ENCODE measurements at places on chromosomes 6 and 20.

DNA sequence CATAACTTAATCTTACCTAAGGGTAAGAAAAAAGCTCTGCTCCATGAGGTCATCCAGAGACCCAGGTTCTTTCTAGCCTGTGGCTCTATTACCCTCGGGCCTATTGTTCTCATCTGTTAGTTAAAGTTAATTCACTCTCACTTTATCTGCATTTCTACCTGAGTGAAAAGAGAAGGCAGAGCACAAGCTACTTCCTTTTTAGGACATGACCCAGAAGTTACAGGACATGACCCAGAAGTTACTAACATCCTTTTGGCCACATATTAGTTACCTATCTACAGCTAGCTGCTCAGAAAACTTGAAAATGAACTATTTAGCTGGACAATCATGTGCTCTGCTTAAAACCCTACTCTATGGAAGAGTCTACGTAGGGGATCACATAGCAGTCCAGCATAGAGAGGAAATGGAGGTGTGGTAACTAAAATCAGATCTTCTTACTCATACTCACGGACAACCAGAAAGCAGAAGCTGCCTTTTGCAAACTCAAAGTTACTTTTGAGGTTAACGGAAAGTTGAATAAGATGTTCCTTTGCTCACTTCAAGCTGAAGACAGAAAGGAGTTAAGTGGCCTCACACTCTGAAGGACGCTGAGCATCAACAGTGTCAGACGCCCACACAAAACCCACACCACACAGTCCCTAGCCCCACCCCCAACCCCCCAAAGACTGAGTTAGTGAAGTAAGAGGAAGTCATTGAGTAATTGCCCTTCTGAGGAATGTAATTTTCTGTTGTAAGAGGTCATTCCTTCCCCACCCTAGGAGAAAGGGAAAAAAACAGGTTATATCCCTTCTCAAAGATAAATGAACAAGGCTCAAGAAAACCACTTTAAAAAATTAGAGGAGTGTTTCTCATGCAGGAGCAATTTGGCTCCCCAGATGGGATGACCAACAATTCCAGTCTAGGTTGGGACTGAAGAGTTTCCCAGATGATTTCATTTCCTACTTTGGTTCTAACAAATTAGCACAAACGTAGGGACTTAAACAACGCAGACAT, 45.9 kb upstream of the TAB2 start:
- DNase-seq = no peak

GRCh38 chr6:4577406-4577805, 198.8 kb upstream of the CDYL start:
- DNase-seq = no peak

GRCh38 chr6:154773610-154774089, 40.4 kb downstream of the SCAF8 start:
- DNase-seq = no peak

DNA sequence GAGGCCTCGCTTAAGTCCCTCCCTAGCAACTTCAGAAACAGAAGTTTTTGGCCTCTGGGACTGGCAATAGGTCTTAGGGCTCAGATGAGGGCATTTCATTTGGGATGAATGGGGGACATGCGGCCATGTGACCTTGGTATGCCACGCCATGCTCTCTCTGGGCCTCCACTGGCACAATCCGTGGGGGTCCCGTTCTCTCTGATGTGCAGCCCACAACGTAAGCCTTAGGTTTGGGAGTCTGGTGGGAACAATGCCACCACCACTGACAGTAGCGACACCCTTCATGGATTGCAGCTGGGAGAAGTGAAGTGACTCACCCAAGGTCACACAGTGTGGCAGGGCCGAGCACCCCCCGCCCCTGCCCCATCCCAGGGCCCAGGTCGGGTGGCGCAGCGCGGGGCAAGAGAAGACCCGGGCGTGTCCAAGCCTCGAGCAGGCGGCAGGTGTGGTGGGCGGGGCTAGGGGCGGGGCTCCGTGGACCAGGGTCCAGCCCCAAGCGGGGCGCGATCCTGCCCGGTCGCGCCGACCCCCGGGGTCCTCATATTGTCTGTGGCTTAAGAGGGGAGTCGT, 864 bp upstream of the CEBPB start:
- no peak for DNase-seq

DNA sequence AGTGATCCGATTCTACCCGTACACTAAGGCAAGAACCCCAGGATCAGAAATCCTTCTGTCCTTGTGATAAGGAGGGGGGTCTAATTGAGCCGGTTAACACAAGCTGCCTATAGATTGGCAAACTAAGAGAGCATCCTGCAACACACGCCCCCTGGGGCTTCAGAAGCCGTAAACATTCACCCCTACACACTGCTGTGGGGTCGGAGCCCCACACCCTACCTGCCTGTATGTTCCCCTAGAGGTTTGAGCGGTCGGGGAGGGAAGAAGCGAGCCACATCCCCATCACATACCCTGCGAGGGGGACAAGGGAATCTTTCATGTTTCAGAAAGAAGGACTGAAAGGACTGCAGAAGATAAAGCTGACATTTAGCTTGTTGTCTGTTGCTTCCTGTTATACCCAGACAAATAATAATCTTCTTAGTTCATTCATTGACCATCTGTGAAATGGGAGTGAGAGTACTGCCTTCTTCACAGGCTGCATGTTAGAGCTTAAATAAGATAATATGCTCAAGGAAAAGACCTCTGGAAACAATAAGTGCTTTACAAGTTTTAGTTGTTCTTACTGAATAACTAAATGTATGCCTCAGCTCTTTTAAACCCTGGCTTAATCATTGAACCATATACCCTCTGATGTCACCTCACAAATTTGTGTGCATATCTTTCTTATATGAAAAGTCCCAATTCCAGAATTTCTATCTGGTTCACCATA, 74.2 kb upstream of the RNF217 start:
- no peak for DNase-seq

All from activated T-helper 1 cell treated with anti-CD3 and anti-CD28 coated beads, Interleukin-2, amount 50 U/mL, for 16 hours (primary cell).